NCI-H510A treated with DMSO at 0.1 percent for 48 hours (cell line): ENCODE measurements at places on chromosomes 1 and 21.

DNA sequence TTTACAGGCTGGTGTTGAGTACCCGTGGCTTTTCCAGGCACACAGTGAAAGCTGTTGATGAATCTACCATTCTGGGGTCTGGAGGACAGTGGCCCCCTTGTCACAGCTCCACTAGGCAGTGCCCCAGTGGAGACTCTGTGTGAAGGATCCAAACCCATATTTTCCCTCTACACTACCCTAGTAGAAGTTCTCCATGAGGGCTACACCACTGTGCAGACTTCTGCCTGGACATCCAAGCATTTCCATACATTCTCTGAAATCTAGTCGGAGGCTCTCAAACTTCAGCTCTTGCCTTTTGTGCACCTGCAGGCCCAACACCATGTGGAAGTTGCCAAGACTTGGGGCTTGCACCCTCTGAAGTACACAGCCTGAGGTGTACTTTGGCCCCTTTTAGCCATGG lies 227.8 kb downstream of the BACH1 start:
- no peak for DNase-seq

GRCh38 chr1:234961456-234962339 lies 166.9 kb downstream of the TOMM20 start:
- no peak for DNase-seq

DNA sequence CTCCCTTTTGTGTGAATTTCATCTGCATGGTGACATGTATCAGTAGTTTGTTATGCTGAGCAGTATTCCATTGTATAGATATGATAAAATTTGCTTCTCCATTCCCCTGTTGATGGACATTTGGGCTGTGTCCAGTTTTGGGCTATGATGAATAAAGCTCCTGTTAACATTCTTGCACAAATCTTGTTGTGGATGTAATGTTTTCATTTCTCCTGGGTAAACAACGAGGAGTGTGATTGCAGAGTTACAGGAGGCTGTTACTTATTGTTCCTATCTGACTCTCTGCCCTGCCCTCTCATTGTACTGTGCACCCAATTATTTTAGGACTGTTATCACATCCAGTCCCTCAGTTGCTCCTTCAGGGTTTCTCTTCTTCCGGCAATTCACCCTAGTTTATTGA lies 24.2 kb downstream of the MAPKAPK2 start:
- no peak for DNase-seq

DNA sequence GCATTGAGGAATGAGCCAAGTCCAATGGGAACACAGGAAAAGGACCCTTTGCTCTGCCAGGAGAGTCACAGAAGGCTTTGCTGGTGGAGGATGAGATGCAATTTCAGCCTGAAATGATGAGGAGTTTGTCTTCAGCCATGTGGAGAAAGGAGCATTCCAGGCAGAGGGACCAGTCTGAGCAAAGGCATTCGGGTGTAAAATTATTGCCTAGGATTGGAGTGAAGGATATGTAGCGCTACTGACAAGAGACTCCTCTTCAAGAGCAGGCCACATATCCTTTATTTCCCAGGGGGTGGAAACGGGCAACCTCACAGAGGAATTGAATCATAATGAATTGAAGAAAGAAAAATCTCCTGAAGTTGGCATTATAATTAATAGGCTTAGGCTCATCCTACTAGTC lies 1.1 kb upstream of the CSF1 start:
- no peak for DNase-seq
